ENCODE measurements at places on chromosomes 6 and 20.

DNA sequence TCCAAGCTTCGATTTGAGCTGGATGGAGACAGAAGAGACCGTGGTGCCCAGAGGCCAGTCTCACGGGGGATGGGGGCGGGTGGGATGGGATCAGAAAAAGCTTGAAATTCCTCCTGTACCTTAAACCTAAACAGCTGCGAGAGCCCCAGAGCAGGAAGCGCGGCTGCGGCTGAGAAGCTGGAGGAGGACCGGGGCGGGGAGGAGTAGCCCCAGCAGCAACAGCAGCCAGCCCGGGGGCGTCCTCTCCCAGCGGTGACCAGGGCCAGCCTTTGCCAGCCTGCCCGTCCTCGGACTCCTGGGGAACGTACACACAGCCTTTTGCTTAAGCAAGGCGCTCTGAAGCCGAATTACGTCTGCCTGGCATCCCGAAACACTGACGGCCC, 17.4 kb upstream of the PRDM13 start:
- no peak for DNase-seq

DNA sequence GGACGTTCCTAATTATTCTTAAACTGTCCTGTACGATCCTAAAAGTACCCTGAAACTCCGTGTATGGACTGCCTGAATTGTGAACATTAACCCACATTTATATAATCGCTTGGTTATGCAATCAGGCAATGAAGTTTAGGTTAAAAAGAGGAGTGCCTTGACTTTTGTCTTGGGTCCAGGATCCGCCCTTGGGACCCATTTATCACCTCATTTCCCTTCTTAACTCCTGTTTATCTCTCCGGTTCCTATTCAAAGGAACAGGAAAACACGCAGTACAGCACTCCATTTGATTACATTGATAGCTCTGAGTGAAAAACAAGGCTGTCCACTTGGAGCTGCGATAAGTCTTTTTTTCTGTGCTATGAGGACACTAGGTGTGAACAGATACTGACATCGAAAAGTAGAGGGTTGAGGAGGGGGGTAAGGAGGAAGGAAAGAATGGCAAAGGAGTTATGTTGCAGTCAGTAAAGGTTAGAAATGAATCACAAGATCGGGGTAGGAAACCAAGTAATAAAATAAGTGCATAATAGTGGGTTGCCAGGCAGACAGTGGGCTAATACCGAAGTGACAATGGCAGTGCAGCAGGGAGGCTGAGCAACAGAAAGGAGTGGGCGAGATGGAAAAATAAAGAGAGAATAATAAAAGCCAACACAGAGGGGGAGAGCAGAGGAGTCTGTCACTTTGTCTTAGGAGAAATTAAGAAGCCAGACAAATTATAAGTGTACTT, 15.9 kb upstream of the PCK1 start:
- no peak for DNase-seq

DNA sequence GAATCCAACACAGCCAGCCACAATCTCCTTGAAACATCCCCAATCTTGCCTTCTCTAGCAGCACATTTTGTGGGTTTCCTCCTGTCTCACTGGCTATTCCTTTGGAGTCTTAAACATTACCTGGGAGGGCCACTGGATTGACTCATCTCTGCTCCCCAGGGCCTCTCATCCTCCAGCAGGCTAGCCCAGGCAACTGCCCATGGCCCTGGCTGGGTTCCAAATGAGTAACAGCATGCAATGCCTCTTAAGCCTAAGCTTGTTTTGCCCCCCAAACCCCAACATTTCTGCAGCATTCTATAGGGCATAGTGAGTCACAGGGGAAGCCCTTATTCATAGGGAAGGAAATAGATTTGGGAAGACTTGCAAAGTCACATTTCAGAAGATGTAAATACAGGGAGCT, 204.9 kb downstream of the FOXA2 start:
- DNase-seq, result no peak

GRCh38 chr6:16723826-16724225, 37.4 kb downstream of the ATXN1 start:
- DNase-seq, result no peak

DNA sequence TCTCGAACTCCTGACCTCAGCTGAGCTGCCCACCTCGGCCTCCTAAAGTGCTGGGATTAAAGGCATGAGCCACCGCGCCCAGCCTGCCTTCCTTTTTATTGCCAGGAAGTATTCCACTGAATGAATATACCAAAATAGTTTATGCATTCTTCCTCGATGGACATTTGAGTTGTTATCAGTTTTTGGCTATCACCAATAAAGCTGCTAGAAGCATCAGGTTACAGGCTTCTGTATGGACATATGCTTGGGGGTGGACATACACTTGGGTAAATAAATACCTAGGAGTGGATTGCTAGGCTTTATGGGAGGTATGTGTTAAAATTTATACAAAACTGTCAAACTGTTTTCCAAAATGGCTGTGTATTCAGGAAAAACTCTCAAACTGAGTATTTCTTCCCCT, 10.0 kb upstream of the RPS10 start:
- DNase-seq, result no peak

DNA sequence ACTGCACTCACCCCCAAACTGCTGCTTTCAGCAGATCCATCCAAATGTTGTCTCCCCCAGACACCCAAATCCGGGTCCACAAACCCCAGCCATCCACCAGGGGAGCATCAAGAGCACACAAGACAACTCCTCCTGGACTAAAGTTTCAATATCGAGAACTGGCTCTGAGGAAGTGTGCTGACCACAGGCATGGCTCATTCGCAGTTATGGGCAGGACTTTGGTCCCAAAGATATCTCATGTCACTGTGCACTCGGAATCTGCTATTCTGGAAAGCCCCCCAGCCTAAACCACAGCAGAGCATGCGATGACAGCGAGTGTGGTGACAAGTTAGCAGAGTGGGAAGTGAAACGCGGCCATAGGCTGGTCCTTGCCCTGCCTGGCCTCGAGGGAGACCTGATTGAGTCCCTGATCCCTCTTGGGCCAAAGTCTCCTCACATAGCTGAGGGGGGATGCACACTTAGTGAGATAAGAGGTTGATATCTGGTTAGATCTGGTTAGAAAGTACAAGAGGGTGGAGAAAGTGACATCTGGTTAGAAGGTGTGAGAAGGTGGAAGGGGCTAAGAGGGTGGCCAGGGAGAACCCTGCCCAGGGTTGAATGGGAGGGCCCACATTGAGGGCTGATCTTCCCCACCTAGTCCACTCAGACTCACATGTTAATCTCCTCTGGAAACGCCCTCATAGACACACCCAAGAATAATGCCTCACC, 149.7 kb downstream of the MRPL14 start:
- no peak for DNase-seq

GRCh38 chr6:137813308-137813970, 53.6 kb upstream of the TNFAIP3 start:
- no peak for DNase-seq

GRCh38 chr20:23144856-23145255, 58.7 kb upstream of the CD93 start:
- DNase-seq, result no peak

GRCh38 chr6:3426927-3427686, 29.7 kb downstream of the SLC22A23 start:
- DNase-seq, result no peak
